ENCODE measurements at places on chromosomes 13 and 19.

DNA sequence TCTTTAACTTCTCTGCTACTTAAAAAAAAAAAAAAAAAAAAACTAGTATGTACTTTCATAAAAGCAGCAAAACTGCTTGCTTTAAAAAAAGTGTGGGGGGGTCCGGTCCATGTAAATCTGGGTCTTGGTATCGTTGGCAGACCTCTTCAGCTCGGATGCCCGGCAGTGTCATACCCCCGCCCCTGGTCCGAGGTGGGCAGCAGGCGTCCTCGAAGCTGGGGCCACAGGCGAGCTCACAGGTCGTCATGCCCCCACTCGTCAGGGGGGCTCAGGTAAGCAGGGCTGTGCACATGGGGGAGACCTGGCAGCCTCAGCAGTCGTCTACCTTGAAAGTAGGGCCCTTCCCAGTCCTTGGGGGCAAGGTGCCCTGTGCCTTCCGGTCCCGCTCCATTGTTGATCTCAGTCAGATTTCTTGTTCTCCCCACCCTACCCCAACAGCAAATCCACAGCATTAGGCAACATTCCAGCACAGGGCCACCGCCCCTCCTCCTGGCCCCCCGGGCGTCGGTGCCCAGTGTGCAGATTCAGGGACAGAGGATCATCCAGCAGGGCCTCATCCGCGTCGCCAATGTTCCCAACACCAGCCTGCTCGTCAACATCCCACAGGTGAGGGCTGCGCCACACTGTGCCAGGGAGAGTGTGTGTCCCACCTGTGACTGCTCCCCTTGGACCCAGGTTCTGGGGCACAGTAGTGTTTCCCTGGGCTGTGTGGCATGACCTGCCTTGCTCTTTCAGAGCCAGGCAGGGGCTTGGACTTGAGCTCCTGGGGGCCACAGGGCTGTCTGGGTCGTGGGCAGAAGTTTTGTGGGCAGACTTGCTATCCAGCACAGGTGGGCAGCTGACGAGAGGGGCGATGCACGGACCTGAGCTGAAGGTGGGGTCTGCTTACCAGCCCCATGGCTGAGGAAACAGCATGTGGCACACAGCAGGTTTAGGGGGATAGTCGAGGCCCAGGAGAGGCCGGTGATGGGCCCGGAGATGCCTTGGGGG, 19.4 kb downstream of the TSSK6 start:
- no peak for DNase-seq

DNA sequence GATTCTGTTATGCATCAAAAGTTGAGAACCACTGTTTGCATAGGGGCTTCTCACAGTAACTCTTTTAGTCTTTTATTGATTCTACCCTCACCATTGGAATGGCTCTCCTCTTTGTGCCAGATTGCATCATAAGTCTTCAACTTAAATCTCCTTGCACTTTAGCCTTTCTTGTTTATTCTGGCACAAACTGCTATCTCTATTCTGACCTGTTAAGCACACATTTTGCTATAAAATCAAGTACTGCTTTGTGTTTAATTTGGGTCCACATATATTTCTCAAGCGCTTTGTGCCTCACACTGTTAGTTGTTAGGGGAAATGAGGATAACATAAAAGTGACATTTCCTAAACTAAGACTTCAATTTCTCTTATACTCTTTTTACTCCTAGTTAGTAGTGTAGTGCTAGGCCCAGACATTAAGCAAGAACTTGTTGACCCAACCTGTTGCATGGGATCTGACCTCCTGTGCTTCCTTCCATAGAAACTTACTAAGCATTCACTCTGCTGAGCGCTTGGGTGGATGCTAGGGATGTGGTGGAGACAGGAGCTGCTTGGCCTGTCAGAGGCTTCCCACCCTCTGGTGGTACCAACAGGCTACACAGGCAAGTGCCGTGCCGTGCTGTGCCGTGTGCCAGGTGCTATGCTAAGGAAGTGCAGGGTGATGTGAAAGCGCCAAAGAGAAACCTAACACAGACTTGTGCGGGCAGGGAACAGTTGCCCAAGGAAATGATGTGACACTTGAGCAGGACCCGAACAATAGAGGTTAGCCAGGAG, 1.2 kb downstream of the UTP14C start:
- no peak for DNase-seq

GRCh38 chr19:54429176-54429495, 13.9 kb downstream of the TTYH1 start:
- no peak for DNase-seq

DNA sequence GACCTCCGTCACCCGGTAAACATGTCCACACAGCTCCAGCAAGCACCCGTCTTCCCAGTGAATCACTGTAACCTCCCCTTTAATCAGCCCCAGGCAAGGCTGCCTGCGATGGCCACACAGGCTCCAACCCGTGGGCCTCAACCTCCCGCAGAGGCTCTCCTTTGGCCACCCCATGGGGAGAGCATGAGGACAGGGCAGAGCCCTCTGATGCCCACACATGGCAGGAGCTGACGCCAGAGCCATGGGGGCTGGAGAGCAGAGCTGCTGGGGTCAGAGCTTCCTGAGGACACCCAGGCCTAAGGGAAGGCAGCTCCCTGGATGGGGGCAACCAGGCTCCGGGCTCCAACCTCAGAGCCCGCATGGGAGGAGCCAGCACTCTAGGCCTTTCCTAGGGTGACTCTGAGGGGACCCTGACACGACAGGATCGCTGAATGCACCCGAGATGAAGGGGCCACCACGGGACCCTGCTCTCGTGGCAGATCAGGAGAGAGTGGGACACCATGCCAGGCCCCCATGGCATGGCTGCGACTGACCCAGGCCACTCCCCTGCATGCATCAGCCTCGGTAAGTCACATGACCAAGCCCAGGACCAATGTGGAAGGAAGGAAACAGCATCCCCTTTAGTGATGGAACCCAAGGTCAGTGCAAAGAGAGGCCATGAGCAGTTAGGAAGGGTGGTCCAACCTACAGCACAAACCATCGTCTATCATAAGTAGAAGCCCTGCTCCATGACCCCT, 9.0 kb upstream of the CEACAM5 start:
- DNase-seq: no peak

- no peak for DNase-seq
These were observed 173.7 kb downstream of the KLF12 start for GRCh38 chr13:73960474-73960873.

DNA sequence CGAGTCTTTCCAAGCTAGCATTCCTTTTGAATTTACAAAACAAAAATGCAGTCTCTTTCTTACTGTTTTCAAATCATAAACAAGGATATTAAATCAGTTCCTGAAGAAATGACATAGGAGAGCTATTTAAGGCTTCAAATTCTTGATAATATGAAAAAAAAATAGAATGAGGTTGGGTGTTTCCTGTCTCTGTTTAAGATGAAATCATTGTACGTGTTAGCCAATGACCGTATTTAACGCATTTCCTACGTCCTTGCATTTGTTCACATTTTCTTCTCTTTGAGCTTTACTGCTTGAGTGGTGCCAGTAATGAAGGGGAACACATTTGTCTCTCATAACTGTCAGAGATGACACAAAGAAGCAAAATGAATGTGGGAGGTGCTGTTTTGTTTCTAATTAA, 821.3 kb downstream of the DIAPH3 start:
- no peak for DNase-seq

- peak; percentile 91 for DNase-seq
These were observed at the start of gene SLC27A1 for GRCh38 chr19:17470068-17470841. Gene SLC27A1, plus strand, starts transcription at chr19:17470524. Its CDS starts 17 bp downstream, at chr19:17470541.

DNA sequence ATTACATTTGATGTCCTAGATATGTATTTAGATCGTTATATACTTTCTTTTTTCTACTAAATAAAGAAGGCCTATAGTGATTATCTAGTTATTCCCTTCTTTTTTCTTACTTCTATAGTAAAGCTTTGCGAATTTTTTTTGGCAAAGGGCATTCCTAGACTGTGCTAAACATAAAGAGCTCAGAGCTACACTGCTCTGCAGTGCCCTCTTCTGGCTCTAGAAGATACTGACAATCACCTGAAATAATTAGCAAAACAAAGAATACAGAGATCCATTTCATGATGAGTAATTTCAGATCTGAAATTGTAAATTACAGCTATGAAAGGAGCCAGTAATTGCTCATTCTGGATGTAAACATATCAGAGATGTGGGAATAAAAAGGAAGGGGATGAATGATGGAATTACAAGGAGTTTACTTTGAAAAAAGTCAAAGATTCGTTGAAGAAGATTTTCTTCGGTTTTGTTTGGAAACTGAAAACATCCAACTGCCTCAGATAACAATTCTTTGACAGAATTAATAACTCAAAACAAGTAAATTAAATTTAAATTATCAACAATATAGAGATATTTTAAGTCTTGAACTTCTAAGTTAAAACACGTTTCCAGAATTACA, 288.5 kb downstream of the NALCN start:
- peak; percentile 12 for DNase-seq

DNA sequence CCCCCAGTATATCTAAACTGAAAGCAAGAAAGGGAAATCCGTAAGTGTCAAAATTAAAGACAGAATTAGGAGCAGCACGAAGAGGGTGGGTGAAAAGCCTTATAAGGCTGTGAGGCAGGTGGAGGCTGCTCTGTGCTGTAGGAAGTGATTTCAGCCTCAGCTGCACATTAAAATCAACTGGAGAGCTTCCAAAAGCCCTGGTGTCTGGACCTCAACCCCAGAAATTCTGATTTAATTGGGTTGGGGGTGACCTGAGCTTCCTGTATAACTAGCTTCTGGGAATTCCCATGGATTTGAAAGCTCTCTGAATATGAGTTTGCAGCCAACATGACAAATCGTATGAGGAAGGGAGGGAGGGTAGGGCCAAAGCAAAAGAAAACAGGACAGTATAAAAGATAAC, 242.4 kb upstream of the TMTC4 start:
- DNase-seq: no peak

GRCh38 chr13:99984461-99985240, 3.1 kb downstream of the ZIC2 start:
- DNase-seq: no peak

- no peak for DNase-seq
These were observed 11.0 kb upstream of the JUND start for GRCh38 chr19:18292462-18292809.

GRCh38 chr13:112443191-112443994, 67.2 kb downstream of the SPACA7 start:
- no peak for DNase-seq

DNA sequence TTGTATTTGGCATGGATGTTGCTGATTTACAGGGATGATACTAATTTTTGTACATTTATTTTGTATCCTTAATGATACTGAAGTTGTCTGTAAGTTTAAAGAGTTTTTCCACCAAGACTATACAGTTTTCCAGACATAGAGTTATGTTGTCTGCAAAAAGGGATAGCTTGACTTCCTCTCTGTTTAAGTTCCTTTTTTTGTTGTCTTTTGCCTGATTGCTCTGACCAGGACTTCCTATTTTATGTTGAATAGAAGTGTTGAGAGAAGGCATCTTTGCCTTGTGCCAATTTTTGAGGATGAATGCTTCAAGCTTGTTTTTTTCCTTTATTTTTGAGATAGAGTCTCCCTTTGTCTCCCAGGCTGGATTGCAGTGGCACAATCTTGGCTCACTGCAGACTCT, 36.8 kb upstream of the ZNF681 start:
- DNase-seq: no peak

- DNase-seq: no peak
These were observed 129.5 kb upstream of the MCF2L start for GRCh38 chr13:112839356-112840105.

GRCh38 chr13:102402290-102402689, 442 bp upstream of the FGF14 start:
- DNase-seq: peak; percentile 29

GRCh38 chr13:26062853-26063444, 11.1 kb upstream of the SHISA2 start:
- DNase-seq: peak; percentile 45

- no peak for DNase-seq
These were observed 144.2 kb upstream of the ZNF91 start for GRCh38 chr19:23539499-23539898.

DNA sequence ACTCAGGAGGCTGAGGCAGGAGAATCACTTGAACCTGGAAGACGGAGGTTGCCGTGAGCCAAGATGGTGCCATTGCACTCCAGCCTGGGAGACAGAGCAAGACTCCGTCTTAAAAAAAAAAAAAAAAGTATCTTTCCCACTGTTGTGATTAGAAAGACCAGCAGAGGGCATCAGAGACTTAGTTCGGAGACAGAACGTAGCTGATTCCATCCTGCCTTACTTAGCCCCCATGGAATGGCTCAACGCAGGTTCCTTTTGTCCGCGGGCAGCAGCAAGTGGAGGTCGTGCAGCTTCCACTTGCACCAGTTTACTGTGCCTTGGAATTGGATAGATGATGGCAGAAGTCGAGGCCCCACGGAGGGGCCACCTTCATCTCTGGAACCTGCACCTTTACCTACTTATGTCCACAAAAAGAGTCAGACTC, 8.1 kb downstream of the TIMM29 start:
- DNase-seq: peak; percentile 47

DNA sequence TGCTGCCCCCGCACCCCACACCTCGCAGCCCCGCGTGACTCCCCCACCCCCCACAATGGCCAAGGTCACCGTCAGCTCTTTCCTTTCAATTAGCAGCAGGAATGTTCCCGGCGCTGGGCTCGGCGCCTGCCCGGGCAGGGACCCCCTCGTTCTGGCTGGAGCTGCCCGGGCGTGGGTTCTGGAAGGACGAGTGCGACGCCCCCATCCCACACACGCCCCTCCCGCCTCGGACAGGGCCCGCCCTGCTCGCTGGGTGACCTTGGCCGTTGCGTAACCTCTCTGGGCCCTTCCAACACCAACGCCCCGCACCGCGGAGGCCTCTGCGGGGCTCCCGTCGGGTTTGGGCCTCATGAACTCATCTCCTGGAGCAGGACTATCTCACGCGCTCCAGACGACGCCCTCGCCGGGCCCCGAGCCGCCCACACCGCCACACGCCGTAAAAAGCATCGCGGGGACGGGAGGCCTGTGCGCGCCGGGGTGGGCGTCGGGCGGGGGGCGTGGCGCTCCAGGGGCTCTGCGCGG, 10.3 kb downstream of the PALM start:
- DNase-seq: no peak

GRCh38 chr19:7442423-7442822, 46.4 kb downstream of the PEX11G start:
- DNase-seq: no peak

GRCh38 chr19:611481-611868, 21.8 kb downstream of the HCN2 start:
- peak; percentile 85 for DNase-seq

DNA sequence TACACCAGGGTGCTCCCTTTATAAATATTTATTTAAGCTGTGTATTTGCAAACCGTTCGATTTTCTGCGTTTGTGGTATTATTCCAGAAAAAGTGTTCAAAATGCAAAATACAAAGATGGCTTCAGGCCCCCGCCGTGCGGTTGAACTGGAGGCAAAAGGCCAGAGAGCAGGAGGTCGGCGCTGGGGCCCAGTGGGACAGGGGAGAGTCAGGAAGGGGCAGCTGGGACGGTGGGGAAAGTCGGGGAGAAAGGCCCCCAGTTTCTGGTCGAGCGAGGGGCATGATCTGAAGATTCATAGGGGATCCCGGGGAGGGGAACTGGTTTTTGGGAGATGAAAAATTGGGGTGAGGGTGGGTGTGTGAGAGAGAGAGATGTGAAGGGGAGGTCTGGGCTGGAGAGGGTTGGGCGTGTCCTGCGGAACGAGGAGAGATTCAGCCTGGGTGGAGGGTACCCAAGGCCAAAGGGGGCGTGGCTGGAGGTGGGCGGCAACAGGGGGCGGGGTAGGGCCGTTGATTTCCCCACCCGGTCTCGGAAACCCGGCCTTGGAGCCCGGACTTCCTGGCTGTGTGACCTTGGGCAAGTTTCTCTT, 678 bp downstream of the ISOC2 start:
- peak; percentile 43 for DNase-seq

Measured in stimulated activated CD4-positive, alpha-beta T cell treated with anti-CD3 and anti-CD28 coated beads, Interleukin-4, amount 100 ng/mL, for 24 hours (primary cell).